AG10803 (cell line): ENCODE measurements at places on chromosomes 6 and 20.
A peak's percentile ranks its signal among the peaks of the same experiment; 100 is the strongest.

GRCh38 chr6:21382821-21383449 lies 210.6 kb upstream of the SOX4 start:
- DNase-seq: no peak

DNA sequence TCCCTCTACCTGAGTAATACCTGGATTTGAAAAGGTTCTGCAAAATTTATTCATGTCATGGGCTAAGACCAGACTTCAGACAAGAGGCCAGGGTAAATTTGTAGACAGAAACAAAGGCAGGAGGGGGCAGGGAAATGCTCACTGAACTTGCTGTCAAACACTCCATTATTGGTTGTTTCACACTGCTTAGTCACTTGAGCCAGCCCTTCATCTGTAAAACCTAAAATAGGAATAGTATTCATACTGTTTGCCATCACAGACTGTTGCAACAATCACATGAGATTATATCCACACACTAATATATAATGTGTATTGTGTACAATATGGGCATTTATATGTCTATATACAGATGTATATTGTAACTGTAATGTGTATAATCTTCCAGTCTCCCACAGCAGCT lies 6.5 kb upstream of the TINAG start:
- no peak for DNase-seq

DNA sequence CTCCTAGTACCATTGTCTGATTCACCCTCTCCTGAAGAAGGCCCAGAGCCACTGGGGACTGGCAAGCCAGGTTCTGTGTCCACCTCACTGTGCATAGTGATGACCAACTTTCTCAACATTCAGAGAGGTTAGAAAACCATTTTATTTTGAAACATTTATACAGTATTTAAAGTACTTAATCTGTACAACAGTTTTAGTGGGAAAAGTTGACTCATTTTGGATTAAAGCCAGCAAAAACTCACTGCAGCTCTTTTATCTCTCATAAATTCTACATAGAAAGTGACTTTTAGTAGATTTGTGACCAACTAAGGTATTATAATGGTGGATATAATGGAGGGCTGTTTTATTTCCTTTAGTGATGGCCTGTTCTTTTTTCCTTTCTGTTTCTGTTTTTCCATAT lies 9.7 kb downstream of the TULP4 start:
- peak; percentile 44 for DNase-seq

DNA sequence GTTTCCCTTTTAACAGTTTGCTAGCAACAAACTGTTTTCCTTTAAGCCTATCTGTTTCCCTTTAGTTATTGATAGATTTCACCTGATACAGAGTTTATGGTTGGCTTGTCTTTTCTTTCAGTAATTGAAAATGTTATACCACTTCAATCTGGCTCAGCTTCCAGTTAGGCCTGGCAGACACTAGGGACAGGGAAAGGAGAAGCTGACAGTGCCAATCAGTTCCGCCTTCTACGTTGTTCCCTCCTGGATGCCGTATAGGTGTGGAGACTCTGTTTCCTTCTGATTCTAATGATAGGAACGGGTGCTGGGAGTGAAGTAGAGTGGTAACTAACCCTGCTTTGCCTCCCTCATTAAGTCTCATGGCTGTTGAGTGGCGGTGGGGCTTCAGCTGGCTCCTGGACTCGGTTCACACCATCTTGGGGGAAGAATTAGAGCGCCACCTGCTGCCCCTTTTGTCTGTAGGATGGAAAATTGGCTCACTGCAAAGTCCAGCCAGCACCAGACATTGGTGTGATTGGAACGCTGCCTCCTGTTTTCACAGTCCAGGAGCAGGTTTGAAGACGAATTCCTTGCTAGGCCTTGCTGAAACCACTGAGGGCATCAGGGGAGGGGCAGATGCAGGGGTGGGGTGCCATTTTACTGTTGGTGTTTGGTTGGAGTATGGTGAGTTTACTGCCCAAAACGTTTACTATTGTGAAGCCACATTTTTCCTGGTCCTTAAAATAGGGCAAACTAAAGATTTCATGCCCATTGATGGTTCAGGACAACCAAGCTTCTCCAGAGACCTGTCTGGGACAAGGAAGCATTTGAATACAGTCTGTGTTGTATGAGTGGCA lies 1729.5 kb downstream of the GRIK2 start:
- DNase-seq: peak; percentile 16
